Ovary (tissue), 10 donors: ENCODE measurements at places on chromosomes 2 and 18. TPM values are rescaled to one million over a fixed set of nuclear protein-coding genes. Genes with fewer than 3 reads are reported as not detected.

FABP1 gene
- total RNA-seq, result not detected

NT5DC4 gene
- not detected for total RNA-seq

EPB41L3 gene
- 24.4 TPM for total RNA-seq

OR6B2 gene
- not detected for total RNA-seq

DNA sequence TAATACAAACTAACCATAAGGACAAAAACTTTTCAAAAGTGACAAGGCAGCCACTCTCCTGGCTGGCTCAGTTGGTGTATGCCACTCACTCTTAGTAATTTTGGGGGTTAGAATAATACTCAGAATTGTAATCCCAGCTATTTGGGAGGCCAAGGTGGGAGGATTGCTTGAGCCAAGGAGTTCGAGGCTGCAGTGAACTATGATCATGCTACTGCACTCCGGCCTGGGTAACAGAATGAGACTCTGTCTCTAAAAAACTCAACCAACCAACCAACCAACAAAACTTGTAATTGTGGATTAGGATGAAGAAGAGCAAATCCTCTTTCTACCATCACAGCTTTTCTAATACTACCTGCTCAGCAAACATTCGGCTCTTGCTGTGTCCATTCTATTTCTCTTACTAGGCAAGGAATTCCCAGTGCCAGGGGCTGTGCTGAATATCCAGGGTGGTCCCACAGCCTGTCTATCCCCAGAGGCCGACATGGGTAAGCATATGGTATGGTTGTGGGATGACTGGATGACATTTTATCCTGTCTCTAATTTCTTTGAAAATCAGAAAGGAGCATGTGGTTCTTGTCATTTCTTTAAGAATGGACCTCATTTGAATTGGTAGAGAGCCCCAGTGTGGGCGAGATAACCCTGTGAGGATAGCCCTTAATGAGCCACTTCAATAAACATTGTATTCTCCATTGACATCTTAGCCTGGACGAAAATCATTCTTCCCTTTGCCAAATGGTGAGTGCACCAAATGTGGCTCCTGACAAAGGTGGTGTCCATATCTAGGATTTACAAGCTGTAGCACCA lies 220.1 kb downstream of the MYCN start:
- no peak for DNase-seq

DNA sequence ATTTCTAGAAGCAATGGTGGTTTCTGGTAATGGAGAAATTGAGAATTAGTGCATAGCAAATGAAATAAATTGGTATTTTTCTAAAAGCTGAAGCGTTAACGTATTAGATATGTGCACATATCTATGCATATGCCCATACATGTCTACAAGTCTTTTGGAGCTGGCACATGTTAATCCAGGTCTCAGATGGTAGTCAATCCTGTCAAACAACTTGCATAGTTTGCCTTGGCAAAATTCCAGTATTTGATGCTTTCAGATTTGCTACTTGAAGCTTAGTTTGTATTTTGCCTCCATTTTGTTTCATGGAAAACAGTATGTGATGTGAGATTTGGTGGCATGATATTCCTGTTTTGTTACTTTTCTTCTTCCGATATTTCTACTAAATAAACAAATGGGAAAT lies 304.6 kb downstream of the PARD3B start:
- no peak for DNase-seq

DNA sequence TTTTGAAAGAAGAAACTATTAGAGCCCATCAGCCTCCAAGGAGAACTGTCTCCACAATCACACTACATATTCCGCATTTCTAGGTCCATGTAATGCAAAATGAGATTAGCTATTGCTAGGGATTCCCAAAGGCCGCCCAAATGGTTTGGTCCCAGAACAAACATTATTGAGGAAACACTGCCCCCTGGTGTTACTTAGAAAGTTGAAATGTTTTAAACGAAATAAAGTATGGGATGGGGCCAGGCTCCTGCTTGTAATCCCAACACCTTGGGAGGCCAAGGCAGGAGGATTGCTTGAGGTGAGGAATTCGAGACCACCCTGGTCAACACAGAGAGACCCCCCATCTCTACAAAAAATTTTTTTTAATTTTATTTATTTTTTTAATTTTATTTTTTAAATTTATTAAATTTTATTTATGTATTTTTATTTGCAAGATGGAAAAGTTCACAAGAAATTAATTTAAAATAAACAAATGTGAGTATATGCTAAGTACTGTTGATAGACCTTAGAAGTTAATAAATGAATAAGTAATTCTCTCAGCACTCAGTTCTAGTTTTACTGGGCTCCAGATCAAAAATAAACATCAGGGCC lies 5.5 kb downstream of the NHEJ1 start:
- peak; percentile 42 for DNase-seq

DNA sequence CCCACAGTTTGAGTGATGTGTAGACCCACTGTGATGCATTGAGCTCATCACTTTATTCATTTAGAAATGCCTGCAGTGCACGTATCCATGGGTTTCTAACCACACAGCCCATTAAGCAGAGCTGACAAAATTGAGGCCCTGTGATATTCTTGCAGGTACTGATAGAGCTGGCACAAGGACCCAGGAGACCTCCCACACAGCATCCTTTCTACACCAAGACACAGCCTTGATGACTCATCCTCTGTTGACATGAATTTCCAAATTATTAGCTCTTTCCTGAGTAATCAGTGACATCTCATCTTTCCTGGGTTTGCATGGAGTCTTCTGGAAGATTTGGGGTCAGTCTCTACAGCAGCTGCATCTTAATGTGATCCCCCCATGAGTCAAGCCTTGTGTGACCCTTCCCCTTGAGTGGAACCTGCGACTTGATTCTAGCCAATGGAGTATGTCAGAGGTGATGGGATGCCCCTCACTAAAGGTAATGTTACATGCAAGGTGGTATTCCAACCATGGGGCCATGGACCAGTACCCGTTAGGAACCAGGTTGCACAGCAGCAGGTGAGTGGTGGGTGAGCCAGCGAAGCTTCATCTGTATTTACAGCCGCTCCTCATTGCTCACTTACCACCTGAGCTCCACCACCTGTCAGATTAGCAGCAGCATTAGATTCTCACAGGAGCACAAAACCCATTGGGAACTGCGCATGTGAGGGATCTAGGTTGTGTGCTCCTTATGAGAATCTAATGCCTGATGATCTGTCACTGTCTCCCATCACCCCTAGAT lies 181.1 kb upstream of the ARL4C start:
- DNase-seq, result no peak

GRCh38 chr18:24199372-24199962 lies 60.6 kb downstream of the CABYR start:
- DNase-seq, result no peak

GRCh38 chr2:19723021-19723420 lies 178.8 kb downstream of the TTC32 start:
- DNase-seq, result no peak

- no peak for DNase-seq
Observed at GRCh38 chr2:136342138-136342537, 224.2 kb upstream of the CXCR4 start.

- DNase-seq, result no peak
Observed at GRCh38 chr18:54069729-54070128, 154.7 kb downstream of the MBD2 start.
